Mesothelial cell of epicardium (in vitro differentiated cells): ENCODE measurements at places on chromosomes 4 and X.

DNA sequence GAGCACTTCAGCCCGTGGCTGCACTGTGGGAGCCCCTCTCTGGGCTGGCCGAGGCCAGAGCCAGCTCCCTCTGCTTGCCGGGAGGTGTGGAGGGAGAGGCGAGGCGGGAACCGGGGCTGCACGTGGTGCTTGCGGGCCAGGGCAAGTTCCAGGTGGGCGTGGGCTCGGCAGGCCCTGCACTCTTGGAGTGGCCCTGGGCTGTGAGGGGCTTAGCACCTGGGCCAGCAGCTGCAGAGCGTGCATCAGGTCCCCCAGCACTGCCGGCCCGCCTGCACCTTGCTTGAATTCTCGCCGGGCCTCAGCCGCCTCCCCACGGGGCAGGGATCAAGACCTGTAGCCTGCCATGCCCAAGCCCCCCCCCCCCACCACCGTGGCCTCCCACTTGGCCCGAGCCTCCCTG, 28.9 kb upstream of the APOOL start:
- no peak for DNase-seq

DNA sequence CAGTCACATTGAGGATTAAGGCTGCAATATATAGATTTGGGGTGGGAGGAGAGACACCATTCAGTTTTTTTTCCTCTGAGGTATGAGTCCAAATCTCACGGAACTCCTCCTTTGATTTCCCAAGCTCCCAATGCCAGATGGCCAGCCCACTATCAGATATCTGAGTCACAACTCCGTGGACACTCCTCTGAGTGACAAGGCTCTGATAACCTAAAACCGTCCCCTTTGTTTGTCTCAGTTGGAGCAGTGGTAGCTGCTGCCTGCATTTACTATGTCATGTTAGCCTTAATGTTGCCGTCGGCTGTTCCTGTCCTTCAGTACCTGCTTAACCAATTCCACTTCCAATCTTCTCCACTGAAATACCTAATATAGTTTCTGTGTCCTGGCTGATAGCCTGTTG, 107.3 kb downstream of the DTHD1 start:
- DNase-seq = no peak

GRCh38 chr4:150217192-150217591, 138.9 kb downstream of the DCLK2 start:
- no peak for DNase-seq

GRCh38 chrX:152637649-152638442, at the start of gene GABRQ:
Gene GABRQ, plus strand, starts transcription at chrX:152637895. Its CDS starts 308 bp downstream, at chrX:152638203.
- DNase-seq = peak; percentile 77

DNA sequence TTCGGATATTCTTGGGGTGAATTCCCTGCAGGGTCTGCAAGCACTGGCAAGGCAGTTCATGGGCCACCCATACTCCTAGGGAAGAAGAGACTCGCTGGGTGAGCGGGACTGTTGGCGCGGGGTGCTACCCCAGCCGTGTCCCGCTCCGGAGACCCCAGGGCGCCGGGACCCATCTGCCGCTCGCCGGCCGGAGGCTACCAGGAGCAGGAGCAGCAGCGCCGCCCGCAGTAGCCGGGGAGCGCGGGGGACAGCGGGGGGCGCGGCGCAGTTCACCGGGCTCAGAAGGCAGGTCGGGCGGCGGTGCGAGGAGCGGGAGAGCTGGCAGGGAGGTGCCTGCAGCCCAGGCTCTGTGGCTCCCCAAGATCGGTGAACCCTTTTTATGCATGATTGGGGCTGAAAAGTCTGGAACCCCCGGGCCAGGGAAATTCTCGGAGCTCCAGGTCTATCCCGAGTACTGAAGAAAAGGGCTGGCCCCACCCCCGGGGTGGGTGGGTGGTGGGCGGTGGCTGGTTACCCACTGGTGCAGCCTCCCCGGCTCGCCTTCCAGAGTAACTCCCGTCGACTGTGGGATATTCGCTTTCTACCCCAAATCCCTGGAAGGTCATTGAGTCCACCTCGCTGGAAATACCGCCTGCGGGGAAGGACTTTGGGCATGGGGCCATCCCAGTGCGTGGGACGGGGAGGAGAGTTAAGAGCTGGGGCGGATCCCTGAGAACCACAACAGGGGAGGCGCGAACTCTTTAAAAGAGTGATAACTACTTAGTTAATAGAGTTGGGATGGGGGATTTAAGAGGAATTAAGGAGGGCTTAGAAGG, 37.6 kb downstream of the PF4 start:
- no peak for DNase-seq

GRCh38 chrX:112935029-112935428, 94.4 kb upstream of the AMOT start:
- no peak for DNase-seq

- peak; percentile 56 for DNase-seq
Observed at GRCh38 chrX:139932901-139933796, at the start of gene ATP11C. Gene ATP11C, minus strand, starts transcription at chrX:139933053. Its CDS starts 1,011 bp downstream, at chrX:139932042.

DNA sequence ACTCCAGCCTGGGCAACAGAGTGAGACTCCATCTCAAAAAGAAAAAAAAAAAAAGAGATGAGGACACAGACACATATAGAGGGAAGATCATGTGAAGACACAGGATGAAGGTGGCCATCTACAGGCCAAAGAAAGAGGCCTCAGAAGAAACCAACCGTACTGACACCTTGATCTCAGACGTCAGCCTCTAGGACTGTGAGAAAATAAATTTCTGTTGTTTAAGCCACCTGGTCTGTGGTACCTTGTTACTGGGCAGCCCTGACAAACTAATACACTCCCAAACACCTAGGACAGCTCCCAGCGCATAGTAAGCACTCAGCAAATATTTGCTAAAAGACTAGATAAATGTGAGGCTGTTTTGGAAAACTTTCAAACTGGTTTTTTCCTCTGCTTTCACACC, 59.2 kb upstream of the SMIM10 start:
- no peak for DNase-seq

DNA sequence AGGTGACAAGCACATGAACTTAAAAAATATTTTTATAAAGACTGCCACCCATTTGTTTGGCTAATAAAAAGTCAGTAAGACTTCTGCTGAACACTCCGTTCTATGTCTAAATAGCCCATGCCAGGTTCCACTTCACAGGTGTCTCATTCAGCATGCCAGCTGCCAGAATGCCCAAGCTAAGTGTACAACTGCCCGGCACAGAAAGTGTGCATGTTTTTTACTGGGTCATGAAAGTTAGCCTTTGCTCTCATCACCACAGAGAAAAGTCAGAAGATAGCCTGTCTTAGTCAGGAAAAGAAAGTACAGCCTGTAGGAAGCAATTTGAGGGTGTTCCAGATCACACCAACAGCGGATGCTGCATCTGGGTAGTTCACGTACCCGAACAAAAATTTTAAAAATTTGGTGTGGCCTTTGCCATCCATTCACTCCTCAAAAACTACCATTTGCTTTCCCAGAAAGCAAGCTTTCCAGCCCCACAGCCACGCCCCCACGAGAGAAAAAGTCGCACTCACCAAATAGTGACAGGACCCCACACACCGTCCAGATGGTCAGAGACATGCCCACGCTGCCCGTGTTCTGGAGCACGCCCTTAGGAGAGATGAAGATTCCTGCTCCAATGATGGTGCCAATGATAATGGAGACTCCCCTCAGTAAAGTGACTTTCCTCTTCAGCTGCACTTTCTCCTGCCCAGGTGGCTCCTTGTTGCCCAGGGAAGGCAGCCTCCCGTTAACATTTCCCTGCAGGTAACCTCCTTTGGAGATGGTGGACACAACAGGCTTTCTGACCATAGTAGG, 671 bp downstream of the SLC7A11 start:
- peak; percentile 39 for DNase-seq

DNA sequence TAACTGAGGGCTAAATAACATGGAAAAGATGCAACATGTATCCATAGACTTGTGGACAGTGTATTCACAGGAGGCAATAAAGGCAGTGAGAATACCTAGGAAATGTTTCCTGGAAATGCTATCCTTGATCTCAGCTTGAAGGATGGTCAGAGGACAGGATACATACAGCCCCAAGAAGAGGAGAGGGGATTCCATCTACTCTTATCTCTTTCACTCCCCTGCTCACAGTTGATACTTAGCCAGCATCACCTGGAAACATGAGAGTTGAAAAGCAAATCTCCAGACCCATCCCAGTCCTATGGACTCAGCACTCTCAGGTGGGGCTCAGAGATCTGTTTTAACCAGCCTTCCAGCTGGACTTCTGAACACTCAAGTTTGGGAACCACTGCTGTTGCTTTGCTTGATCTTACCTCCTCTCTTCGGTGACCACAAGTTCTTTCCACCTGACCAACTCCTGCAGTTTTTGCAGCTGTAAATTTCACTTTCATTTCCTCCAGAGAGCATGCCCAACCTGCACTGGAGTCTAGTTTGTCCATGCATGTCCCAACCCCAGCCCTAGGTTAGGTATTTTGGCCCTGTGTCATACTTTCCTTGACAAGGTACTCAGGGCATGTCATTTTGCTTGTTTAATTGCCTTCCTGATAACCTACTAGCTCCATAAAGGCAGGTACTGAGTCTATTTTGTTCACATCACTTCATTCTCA, 10.4 kb downstream of the RELL1 start:
- DNase-seq = no peak

DNA sequence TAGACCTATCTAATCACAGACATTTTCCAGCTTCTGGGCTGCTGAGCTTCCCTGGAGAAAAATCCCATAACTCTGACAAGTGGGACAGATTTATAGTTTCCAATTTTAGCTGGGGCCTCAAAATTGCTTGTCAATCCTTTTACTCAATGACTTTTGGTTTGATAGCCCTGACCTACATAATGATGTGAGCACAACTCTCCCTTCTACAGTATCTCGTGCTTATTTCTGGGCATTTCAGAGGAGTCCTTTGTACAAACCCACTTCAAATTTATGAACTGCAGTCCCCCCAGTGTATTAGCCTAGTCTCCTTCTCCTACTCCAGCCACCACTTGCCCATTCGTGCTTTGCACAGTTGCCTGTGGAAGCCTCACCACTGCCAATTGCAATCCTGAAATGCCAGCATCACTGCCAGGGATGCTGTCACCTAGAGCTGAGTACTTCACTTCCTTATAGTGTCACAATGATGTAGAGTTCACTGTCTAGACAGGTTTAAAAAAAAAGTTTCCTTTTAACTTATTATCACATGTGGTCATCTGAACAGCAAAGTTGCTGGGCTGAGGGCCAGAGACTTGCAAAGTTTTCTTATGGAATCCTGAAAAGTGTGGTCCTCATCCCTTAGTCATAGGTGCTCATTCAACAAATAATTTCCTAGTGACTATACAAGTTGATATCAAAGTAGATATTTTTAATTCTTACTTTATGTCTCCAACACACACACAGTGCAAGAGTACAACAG, 21.2 kb downstream of the TRAM1L1 start:
- no peak for DNase-seq

DNA sequence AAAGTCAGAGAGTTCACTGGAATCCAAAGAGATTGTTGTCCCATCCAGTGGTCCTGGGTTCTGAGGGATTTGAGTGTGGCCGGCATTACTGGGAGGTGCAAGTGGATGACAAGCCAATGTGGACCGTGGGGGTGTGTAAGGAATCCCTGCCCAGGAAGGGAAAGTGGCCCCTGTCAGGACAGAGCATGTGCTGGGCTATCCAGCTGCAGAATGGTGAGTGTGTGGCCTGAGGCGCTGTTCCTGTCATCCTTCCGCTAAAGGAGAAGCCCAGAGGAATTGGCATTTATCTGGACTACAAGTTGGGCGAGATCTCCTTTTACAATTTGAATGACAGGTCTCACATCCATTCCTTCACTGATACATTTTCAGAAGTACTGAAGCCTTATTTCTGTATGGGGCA, 20.4 kb upstream of the TRIM60 start:
- no peak for DNase-seq

DNA sequence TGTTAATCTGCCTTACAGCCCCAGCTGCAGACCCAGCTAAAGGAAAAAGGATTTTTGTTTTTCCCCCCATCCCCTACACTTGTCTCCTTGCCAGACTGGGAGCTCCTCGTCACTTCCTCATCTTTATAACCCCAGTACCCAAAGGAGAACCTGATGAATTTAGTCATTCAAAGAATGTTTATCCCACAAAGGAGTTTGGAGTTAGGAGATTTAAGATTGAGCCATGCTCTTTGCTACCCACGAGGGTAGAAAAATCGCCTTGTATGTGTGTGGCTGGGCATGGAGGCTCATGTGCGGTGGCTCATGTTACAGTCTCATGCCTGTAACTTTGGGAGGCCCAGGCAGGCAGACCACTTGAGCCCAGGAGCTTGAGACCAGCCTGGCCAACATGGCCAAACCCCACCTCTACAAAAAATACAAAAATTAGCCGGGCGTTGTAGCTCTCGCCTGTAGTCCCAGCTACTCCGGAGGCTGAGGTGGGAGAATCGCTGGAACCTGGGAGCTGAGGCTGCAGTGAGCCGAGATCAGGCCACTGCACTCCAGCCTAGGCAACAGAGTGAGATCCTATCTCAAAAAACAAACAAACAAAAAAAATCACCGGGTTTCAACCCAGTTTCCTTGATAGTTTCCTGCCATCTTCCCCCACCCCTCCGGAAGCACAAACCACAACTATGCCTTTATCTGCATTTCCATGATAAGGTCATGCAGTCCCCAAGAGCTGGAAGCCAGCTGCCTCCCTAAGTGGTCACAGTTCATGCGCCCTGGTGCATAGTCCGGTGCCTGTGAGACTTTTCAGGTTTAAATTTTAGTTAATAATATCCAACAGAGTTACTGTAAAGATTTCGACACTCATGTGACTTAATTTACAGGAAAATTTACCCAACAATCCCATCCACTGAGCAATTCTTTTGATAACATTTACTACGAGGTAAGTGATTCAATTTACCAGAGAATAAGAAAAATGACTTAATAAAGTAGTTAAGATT, 1.5 kb downstream of the CFAP97 start:
- DNase-seq = no peak

- no peak for DNase-seq
Observed at GRCh38 chr4:39662683-39663082, 24.0 kb upstream of the SMIM14 start.

GRCh38 chr4:91330555-91331137, 973.1 kb upstream of the GRID2 start:
- DNase-seq = no peak

GRCh38 chr4:140028676-140029517, 125.1 kb downstream of the MAML3 start:
- no peak for DNase-seq

DNA sequence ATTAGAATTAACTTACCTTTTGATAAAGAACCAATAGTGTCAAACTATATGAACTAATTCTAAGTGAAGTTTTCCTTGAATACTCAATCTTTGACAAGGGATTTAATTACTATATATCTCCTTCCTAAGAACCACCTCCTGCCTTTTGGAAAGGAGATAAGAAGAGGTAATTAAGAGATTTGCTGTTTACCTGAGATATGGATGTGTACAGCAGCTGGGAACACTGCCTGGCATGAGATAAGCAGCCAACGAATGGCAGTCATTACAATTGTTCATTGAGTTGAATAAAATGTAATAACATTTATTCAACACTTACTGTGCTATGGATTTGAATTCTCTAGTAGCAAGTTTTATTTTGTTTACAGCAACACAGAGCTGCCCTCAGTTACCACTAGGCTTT, 407.1 kb downstream of the SPOCK3 start:
- no peak for DNase-seq
